ENCODE measurements at places on chromosomes 12 and 14.

DNA sequence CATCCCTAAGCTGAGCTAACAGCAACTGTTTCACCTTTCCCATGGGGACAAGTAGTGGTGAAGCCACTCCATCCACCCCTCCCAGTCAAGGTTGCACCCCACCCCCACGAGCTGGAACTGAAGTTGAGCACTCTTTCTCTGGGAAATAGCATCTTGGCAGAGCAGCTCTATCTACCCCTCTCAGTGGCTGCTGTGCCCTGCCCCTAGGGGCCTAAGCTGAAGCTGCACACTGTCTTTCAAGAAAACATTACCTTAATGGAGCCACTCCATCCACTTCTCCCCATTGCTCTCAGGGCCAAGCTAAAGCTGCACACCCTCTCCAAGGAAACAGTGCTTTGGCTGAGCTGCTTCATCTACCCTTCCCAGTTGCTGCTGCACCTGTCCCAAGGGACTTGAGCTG is 170.6 kb upstream of the CCDC196 start:
- no peak for DNase-seq

- peak; percentile 55 for DNase-seq
These were observed 325.1 kb downstream of the AEBP2 start for GRCh38 chr12:19764408-19764807.

- DNase-seq, result no peak
These were observed 37.2 kb downstream of the GABARAPL1 start for GRCh38 chr12:10249690-10250455.

- DNase-seq, result no peak
These were observed 912.2 kb downstream of the FLRT2 start for GRCh38 chr14:86442135-86442534.

DNA sequence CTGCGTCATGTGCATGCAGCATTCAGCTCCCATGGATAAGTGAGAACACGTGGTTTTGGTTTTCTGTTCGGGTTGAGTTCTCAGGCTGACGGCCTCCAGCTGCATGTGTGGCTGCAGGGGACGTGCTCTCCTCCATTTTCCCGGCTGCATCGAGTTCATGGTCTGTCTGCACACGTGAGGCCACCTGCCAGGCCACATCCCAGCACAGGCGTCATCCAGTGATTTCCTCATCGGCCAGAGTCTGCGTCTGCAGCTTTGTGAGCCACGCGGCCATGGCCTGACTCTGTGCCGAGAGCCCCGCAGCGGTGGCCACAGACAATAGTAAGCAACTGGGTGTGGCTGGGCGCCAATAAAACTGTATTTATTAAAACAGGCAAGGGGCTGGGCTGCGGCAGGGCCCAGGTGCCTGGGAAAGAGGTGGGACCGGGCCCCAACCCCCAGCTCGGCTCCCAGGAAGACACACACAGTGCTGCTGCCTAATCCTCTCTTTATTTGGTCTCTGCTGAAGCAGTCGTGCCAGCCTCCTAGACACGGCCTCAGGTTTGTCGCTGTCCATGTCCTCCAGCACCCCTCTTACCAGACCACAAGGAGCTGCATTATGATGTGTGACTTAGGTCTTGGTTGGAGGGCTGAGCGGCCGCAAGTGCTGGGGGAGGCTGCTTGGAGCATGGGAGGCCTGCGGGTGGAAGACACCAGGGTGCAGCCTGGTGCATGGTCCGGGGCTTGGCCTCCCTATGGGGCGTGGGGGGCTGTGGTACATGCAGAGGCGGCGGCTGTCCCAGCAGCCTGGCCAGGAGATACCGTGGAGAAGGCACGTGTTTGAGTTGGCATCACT is 52.0 kb downstream of the NOC4L start:
- DNase-seq, result peak; percentile 2

- DNase-seq, result peak; percentile 6
These were observed 1373.7 kb downstream of the LRFN5 start for GRCh38 chr14:42980419-42980818.

DNA sequence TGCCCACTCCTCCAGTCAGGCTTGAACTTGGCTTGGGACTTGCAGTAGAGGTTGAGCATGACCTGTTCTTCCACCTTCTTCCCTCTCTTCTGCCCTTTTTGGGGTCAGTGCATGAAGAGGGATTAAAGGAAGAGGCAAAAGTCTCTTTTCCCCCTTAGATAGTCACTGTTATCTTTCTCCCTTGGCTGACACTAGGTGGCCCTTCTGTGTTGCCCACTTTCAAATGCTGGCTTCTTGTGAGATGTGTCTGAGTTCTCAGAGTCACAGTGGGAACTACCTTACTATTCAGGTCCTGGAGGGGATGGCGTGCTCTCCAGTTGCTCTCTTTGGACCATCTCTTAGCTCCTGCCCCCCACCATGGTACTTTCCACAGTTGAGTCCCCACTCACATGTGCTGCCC is 73.6 kb downstream of the GPR65 start:
- DNase-seq, result no peak

DNA sequence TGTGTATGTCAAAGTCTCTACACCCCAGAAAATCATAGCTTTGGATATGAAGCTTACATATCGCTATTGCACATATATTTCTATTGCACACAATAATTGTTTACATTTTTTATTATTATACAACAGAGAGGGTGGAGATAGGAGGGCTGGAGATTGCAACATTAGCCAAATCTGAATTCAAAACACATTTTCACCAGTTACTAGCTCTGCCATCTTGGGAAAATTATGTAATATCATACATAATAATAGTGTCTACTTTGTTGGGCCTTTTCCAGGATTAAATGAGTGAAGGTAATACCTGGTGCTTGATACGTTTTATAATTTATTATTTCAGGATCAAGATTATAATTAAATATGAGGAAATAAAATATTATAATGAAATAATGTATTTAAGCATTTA is 507.4 kb upstream of the TBX3 start:
- peak; percentile 24 for DNase-seq

- no peak for DNase-seq
These were observed 321.0 kb upstream of the RTL1 start for GRCh38 chr14:101224356-101225156.

DNA sequence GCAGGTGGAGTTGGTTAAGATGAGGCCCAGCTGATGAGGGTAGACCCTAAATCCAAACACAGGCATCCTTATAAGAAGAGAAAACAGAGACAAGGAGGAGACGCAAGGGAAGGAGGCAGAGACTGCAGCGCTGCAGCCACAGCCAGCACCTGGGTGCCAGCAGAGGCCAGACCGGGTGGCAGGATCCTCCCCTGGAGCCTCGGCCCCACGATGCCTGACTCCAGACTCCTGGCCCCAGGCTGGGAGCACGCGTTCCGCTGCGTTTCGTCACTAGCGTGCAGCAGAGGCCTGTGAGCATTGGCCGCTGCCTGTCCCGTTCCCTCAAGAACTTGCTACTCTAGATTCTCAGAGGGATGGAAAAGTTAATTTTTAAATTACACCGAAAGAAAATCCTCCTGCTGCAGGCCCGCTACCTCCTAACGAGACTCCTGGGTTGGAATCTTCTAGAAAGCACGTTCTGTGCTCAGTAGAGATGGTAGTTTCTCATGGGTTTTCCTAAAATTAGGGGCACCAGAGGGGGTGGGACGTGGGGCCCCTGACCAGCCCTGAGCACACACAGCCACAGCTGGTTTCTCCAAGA is 57.7 kb upstream of the FBRSL1 start:
- DNase-seq, result no peak

- no peak for DNase-seq
These were observed 5.1 kb downstream of the ERBB3 start for GRCh38 chr12:56084958-56085543.

DNA sequence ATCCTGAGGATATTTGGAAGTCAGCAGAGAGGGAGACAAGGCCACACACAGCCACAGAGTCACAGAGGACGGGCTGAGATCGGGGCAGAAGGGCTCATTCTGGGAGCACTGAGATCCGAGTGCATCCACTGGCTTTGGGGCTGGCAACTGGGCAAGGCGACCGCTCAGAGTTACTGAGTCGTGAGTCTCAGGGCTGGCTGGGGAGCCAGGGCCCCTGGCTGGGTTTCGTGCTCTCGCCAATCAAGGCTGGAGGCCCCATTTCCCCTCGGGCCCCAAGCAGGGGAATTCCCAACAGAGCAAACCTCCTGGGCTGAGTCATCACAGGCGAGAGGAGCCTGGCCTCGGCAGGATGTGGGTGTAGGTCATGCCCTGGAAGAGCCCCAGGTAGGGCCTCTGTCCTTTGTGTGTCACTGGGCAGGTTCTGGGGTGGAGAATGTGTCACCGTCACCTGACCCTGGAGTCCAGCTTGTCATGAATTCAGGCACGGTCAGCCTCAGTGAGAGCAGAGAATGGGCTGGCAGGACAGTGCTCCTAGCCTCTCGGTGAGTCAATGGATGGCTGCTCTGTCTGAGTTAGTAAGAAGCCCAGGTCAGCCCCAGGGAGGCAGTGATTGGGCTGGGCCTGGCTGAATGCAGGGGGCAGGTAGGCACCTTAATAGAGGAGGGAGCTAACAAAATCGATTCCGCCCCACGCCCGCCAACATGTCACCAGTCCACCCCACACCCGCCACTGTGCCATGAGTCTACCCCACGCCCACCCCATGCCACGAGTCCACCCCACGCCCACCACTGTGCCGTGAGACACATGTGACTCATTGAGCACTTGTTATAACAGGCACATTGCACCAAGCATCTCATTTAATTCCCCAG is 16.9 kb downstream of the ASB2 start:
- DNase-seq, result peak; percentile 83

- peak; percentile 44 for DNase-seq
These were observed 311.8 kb upstream of the CLEC14A start for GRCh38 chr14:38567703-38568102.

DNA sequence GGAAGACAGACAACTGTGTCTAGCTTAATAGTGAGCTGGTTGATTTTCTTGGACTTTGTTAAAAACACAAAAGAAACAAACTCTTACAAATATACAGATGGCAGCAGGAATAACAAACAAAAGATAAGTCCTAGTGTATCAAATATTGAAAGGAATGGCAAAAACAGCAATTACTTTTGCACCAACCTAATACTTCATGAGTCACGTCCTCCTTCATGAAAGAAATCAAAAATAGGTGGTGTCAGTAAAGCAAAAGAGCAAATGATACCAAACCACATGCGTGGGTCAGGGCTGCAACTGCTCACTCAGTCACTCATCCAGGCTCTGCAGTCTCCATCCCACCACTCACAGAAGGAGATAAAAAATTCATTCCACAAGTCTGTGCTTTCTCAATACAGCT is 11.8 kb downstream of the ATG14 start:
- DNase-seq, result peak; percentile 14

GRCh38 chr14:96975116-96975515 is 177.9 kb downstream of the VRK1 start:
- no peak for DNase-seq

- DNase-seq, result peak; percentile 19
These were observed 80.4 kb downstream of the SUDS3 start for GRCh38 chr12:118456741-118457140.

GRCh38 chr14:103122585-103122946 is 695 bp upstream of the TNFAIP2 start:
- DNase-seq, result no peak

GRCh38 chr12:102061096-102061559 is 663 bp downstream of the WASHC3 start:
- DNase-seq, result no peak

- no peak for DNase-seq
These were observed 145.0 kb downstream of the AACS start for GRCh38 chr12:125210104-125210755.

DNA sequence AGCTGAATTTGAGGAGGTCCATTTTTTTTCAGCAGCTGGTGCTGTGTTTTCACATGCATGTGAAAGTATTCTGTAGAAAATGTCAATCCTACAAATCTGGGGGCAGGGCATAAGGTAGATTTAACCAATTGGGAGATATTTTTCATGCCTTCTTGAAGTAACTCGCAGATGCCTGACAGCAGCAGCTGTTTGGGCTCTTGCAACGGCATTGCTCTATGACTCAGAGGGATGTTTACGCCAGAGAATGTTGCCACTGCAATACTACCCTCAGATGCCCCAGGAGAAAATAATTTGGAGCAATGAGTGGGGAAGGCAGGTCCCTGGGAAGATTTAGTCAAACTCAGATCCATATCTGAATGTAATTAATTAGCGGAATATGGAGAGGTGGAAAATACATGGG is 42.5 kb upstream of the MYBPC1 start:
- DNase-seq, result no peak

- DNase-seq, result no peak
These were observed 330.7 kb upstream of the DCN start for GRCh38 chr12:91513313-91513712.

DNA sequence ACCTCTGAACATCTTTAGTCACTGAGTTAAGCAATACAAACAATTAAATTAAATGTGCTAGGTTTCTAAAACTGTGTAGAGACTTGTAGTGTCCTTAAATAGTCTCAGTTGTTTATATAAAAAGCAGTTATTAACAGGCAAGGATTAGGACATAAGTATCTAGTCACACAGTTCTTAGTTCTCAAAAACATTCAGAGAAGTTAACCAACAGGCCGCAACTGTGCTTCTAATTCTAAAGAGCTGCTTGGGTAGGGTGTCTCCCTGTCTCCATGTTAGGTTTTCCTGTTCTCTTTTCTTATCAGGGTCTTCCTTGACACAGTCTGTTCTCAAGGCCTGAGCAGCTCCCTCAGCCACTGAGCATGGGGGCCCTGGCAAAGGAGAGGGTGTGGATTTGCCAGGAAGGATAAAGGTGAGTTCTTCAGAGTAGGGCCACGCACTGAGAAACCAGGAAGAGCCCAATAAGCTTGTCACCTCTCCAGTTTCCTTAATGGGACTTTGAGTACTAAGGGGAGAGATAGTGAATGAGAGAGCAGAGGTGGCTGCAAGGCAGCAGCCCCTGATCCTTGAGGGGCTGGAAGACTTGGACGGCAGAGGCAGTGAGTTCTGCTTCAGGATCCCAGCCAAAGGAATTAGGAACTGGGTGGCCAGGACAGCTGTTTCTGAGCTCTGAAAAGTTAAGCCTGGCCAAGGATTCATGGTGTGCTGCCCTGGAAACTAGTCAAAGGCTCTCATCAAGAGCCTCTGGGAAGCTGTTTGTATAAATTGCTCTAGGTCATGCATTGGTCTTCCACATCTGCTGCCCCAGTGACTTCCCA is 177.3 kb downstream of the MYRFL start:
- peak; percentile 27 for DNase-seq

DNA sequence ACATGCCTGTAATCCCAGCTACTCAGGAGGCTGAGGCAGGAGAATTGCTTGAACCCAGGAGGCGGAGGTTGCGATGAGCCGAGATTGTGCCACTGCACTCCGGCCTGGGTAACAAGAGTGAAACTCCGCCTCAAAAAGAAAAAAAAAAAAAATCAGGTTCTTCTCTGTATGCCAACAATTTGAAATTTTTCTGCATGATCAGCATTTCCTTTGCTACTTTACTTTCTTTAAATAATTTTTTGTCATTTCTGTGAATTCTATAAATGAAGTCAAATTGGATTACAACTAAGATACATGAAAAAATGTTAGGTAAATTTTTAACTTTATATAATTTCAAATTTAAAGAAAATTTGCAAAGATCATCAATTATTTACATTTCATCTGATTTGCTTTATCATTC is 87.8 kb downstream of the NUMB start:
- DNase-seq, result no peak

DNA sequence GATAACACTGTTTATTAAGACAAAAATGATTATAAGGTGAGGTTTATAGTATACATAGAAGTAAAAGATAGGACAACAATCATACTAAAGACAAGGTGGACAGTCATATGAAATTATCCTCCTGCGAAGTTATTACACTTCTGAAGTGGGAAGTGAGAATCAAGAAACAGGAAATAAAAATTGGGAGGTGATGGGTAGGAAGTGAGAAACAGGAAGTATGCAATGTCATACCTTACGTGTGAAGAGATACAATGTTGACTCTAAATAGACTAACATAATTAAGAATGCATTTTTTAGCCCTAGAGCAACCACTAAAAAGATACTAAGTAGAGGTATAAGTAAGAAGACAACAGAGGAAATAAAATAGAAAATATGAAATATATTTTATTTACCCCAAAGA is 43.7 kb downstream of the GRIN2B start:
- DNase-seq, result no peak

Measured in fibroblast of upper back skin (primary cell).